ENCODE measurements at places on chromosomes 6 and 20.

DNA sequence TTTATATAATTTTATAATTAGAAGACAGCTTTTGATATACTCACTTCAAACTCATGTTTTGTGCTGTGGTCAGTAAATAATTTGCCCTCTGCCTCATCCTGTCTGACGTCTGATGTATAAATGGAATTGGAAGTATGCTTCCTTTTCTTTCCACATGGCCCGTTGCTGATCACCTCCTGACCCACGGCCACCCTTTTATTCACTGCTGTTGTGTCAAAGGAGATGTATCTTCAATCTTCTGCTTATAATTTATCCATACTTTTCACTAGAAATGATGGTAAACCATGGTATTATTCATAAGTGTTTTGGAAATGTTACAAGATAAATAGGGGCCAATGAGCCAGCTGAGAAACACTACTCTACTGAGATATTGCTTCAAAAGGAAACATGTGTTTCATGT, 841.8 kb downstream of the PHF3 start:
- no peak for DNase-seq

- no peak for DNase-seq
These were observed 182.4 kb downstream of the TSHZ2 start for GRCh38 chr20:53154540-53154939.

DNA sequence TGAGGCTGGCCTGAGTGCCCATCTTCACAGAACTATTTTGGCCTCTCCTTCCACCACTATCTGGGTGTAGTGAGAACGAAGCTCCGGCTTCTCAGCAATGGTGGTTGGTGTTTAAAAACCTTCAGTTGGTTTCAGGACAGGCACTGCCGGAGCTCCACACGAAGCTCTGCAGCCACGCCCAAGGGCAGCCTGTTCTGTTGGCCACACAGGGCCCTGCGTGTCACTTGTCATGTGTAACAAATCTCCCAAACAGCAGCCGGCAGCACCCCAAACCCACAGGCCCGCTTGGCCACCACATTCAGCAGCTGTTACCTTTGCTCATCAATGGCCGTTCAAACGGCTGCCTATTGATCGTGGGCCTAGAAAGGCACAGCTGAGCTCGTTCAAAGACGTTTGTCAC, 97.5 kb downstream of the ERMARD start:
- no peak for DNase-seq

DNA sequence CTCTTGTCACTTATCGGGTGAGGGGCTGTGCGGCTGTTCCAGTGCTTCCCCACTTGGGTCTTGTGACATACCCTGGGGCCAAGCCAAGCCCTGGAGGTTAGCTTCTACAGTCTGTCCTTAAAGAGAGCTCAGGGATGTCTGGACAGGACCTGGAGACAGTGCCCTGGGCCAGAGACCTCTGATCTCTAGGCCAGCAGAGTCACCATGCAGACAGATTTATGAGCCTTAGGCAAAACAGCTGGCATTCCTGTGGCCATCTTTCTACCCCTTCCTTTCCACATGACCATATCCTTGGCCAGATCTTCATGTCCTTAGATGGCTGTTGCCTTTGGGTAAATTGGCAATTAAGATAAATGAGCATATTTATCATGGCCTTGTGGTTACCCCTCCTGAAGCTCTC, 678.6 kb downstream of the MAFB start:
- DNase-seq: no peak

- DNase-seq: no peak
These were observed 6.5 kb upstream of the BCAS4 start for GRCh38 chr20:50788045-50788991.

- no peak for DNase-seq
These were observed 9.2 kb upstream of the GUCA1A start for GRCh38 chr6:42163981-42164380.

- no peak for DNase-seq
These were observed 72.4 kb upstream of the NXT1 start for GRCh38 chr20:23278172-23278571.

GRCh38 chr6:4647414-4648365, 128.5 kb upstream of the CDYL start:
- DNase-seq: no peak

DNA sequence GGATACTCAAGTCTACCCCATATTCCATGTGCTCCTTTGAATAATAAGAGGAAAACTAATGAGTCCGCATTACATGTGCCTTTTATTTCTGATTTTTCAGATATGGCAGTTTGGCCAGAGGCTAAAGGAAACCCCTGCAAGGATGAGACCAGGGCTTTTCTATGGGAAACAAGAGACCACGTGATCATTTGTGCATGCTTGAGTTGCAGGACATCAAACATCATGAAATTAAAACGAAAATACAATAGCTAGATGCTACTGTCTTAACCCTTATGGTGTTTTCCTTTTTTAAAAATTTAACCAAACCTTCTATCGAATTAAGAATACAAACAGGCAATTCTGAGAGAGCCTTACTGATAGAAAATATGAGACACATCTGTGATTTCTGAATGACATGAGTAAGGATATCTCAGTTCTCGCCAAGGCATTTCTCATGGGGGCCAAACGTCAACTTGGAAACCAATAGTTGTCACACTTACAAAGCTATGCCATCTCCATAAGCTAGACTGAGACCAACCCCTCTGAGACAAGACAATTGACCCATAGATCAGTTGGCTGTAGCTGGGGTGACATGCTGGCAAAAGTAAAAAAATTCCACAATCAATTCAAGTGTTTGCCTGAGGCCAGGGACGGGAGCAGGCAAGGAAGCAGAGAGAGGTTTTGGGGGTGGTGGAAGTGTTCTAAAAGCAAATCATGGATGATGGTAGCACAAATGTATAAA, 52.8 kb downstream of the RIPOR2 start:
- no peak for DNase-seq

- DNase-seq: no peak
These were observed 1.1 kb upstream of the USP49 start for GRCh38 chr6:41896281-41896680.

All from activated T-cell treated with anti-CD3 and anti-CD28 coated beads for 1 hour (primary cell).